ENCODE measurements at places on chromosomes 1 and 21.
A peak's percentile ranks its signal among the peaks of the same experiment; 100 is the strongest.

DNA sequence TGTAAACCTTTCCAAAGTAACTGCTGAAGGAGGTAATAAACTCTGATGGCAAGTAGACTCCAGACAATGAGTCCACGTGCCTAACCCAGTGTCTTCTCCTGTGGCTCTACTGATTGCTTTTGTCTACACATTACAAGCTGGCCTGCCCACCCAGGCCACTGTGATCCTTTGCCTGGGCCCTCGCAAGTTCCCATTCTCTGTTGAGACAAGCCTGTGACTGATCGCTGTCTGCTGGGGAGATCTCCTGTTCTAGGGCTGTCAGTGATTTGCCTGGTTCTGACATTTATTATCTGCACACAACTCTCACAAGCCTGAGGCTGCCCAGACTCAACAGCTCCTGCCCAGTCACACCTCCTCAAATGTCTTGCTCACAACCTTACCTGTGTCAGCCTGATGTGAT is 81.4 kb downstream of the CYYR1 start:
- no peaks in the 10 kb centered on the region for H3K27me3 ChIP-seq
- no peak overlapping the region for H3K4me3 ChIP-seq
- H3K27ac ChIP-seq = no peak overlapping the region
- no peak for DNase-seq
- H3K4me1 ChIP-seq = no peaks in the 10 kb centered on the region

DNA sequence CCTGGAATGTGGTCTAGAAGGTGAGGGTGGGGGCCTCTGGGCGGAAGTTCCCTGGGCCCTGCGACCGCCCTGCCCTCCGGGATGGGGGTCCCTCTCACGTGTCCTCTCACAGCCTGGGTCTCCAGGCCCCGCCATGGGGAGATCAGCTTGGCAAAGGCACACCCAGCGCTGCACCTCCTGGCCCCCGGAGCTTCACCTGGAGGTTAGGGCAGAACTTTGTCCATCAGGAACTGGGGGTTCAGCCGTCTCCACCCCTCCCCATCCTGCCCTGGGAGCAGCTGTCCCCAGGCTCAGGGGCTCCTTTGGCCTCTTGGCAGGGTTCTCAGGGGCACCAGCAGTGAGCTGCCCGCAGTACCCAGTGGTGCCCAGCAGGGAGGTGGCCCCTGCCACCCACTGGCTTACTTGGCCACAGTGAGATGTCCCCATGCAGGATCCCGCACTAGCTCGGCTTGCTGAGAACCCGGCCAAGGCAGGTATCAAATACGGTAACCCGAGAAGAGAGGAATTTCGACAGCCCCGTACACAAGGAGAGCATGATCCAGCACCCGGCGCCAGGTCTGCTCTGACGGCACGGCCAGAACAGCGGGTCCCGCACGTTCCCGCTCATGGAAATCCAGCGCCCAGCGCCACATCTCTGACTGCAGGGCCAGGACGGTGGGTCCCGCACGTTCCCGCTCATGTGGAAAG is 36.7 kb downstream of the RRP1 start:
- H3K4me1 ChIP-seq = no peaks in the 10 kb centered on the region
- H3K4me3 ChIP-seq = no peak overlapping the region
- H3K27me3 ChIP-seq = no peaks in the 10 kb centered on the region
- no peak overlapping the region for H3K27ac ChIP-seq

- DNase-seq = no peak
- no peaks in the 10 kb centered on the region for H3K27me3 ChIP-seq
- H3K36me3 ChIP-seq = no peaks in the 10 kb centered on the region
- peaks cover under 1% of the 10 kb centered on the region for H3K4me1 ChIP-seq
- H3K4me3 ChIP-seq = no peak overlapping the region
Observed at GRCh38 chr21:33314111-33314510, 10.7 kb upstream of the IFNAR1 start.

DNA sequence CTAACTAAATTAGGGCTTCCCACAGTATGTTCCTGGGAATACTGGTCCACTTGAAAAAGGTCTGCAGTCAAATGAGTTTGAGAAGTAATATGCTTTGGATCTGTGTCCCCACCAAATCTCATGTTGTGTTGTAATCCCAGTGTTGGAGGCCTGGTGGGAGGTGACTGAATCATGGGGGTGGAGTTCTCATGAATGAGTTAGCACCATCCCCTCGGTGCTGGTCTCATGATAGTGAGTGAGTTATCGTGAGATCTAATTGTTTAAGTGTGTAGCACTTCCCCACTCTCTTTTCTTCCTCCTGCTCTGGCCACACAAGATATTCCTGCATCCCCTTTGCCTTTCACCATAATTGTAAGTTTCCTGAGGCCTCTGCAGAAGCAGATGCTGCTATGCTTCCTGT is 16.9 kb upstream of the DMRTB1 start:
- H3K36me3 ChIP-seq = no peaks in the 10 kb centered on the region
- no peak for DNase-seq
- H3K27me3 ChIP-seq = no peaks in the 10 kb centered on the region
- H3K27ac ChIP-seq = no peak overlapping the region
- no peaks in the 10 kb centered on the region for H3K4me1 ChIP-seq

DNA sequence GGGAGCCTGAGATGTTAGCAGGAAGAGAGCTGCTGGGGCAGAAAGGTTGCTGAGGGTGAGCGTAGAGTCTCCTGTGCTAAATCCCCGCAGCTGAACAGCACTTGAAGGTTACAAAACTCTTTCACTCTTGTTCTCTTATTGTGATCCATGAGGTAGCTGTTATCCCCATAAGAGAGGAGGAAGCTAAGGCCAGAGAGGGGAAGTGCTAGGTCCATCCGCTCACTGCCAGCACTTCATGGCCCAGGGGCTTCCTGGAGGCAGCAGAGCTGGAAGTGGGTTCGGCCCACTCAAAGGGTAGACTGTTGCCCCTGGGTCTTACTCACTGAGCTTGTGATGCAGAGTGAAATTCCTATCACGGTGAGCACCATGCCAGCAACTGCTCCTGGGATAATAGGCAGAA is 5.6 kb downstream of the TMEM234 start:
- H3K27me3 ChIP-seq = no peaks in the 10 kb centered on the region
- H3K4me3 ChIP-seq = no peak overlapping the region
- DNase-seq = no peak
- no peak overlapping the region for H3K27ac ChIP-seq
- peaks cover 30% of the 10 kb centered on the region for H3K36me3 ChIP-seq

GRCh38 chr1:23777979-23778814 is at the start of gene PITHD1:
Gene PITHD1 (plus strand): TSS chr1:23778418. CDS start chr1:23778516, 98 bp downstream.
- H3K27me3 ChIP-seq = no peaks in the 10 kb centered on the region
- peak within 1 kb of the TSS; percentile 87 for H3K4me3 ChIP-seq
- peak; percentile 84 for DNase-seq
- peak within 1 kb of the TSS; percentile 80 for H3K27ac ChIP-seq

DNA sequence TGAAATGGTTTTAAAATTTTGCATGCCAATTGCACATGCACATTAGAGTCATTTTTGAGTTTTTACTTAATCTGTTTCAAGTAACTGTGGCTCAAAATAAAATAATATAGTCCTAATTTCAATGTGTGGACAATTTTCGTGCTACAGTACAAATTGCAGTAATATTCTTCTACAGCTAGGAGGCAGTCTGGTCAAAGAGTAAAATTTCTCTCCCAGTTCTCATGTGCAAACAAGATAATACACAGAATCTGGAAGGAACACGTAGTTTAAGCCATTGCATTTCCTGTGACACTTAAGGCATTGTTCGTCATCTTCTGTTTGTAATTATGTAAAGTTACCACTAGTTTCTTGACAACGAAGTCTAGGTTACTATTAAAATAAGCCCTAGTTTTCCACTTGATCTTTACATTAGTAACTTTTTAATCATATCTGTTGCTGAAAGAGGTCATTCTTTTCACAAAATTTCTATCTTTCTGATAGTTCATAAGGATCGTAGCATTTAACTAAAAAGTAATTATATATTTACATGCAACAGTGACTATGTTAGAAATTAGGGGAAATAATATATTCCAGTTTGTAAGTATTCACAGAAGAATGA is 28.9 kb downstream of the ODR4 start:
- no peak overlapping the region for H3K4me3 ChIP-seq
- no peaks in the 10 kb centered on the region for H3K27me3 ChIP-seq

GRCh38 chr1:18938707-18939070 is 17.8 kb downstream of the IFFO2 start:
- DNase-seq = no peak
- H3K27me3 ChIP-seq = no peaks in the 10 kb centered on the region
- H3K4me1 ChIP-seq = peaks cover 40% of the 10 kb centered on the region
- H3K36me3 ChIP-seq = no peaks in the 10 kb centered on the region
- H3K27ac ChIP-seq = no peak overlapping the region

DNA sequence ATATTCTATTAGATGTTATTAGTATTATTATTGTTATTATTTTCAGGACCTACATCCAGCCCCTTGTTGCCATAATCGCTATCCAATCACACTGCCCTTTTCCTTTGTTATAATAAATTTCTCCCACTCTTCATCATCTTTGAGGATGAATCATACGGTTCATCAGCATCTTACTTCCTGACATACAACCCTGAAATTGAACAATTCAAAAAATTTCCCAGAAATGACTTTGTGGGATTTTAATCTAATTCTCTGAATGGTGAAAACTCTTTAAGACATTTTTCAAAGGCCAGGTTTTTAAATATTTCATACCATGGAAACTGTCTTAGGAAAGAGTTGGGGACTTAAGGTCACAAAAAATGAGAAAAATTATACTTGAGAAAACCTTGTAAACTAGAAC is 353.5 kb downstream of the ST6GALNAC3 start:
- DNase-seq = no peak
- no peaks in the 10 kb centered on the region for H3K4me1 ChIP-seq
- no peaks in the 10 kb centered on the region for H3K27me3 ChIP-seq
- no peak overlapping the region for H3K27ac ChIP-seq
- no peaks in the 10 kb centered on the region for H3K36me3 ChIP-seq
- no peak overlapping the region for H3K4me3 ChIP-seq

- H3K4me3 ChIP-seq = no peak overlapping the region
- H3K4me1 ChIP-seq = peaks cover 4% of the 10 kb centered on the region
- no peak for DNase-seq
- no peaks in the 10 kb centered on the region for H3K36me3 ChIP-seq
- no peaks in the 10 kb centered on the region for H3K27me3 ChIP-seq
Observed at GRCh38 chr1:185670187-185670627, 64.0 kb upstream of the HMCN1 start.

DNA sequence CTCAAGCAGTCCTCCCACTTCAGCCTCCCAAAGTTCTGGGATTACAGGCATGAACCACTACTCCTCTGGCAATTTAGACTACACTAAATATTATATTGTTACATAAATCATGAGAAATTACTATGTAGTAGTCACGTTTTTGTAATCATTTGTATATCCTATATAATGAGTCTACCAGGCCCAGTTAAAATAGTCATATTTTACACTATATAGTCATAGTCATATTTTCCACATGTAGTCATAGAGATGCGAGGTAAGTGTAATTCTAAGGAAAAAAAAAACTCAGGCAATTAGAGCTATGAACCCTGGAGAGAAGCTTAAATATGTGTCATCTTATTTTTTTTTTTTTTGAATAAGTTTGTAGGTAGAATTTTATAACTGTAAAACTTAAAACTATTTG is 90.0 kb downstream of the FNBP1L start:
- H3K36me3 ChIP-seq = no peaks in the 10 kb centered on the region
- DNase-seq = no peak
- H3K27me3 ChIP-seq = no peaks in the 10 kb centered on the region
- no peak overlapping the region for H3K4me3 ChIP-seq
- no peak overlapping the region for H3K27ac ChIP-seq
- no peaks in the 10 kb centered on the region for H3K4me1 ChIP-seq

- H3K36me3 ChIP-seq = no peaks in the 10 kb centered on the region
- H3K27ac ChIP-seq = no peak overlapping the region
- H3K4me1 ChIP-seq = no peaks in the 10 kb centered on the region
- no peaks in the 10 kb centered on the region for H3K27me3 ChIP-seq
- no peak overlapping the region for H3K4me3 ChIP-seq
- DNase-seq = no peak
Observed at GRCh38 chr1:102837551-102837950, 270.8 kb downstream of the COL11A1 start.

DNA sequence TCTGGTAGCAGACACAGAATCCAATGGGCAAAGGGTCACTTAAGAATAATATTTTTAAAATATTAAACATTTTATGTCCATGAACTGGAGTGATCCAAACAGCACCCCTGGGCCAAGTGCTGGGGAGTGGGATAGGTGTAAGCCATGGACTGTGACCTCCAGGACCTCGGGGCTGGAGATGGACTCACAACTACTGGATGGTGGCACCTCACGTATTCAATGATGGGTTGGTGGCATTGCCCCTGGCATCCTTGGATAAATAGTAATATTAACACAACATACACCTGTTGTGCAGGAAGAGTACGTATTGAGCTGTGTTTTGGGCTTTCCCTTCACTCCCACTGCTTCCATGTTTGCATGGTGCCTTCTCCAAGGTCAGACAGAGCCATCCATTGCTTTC is 39.3 kb upstream of the TENT5C start:
- no peaks in the 10 kb centered on the region for H3K36me3 ChIP-seq
- H3K4me1 ChIP-seq = no peaks in the 10 kb centered on the region
- no peak overlapping the region for H3K4me3 ChIP-seq
- peaks cover 4% of the 10 kb centered on the region for H3K27me3 ChIP-seq
- DNase-seq = no peak

GRCh38 chr1:185559151-185559550 is 175.0 kb upstream of the HMCN1 start:
- peaks cover 3% of the 10 kb centered on the region for H3K27me3 ChIP-seq
- H3K4me3 ChIP-seq = no peak overlapping the region
- no peak overlapping the region for H3K27ac ChIP-seq
- DNase-seq = no peak
- peaks cover 26% of the 10 kb centered on the region for H3K4me1 ChIP-seq

- no peaks in the 10 kb centered on the region for H3K27me3 ChIP-seq
- peak overlapping the region; percentile 70 for H3K4me3 ChIP-seq
- peak; percentile 41 for DNase-seq
- H3K36me3 ChIP-seq = no peaks in the 10 kb centered on the region
- peak overlapping the region; percentile 97 for H3K27ac ChIP-seq
Observed at GRCh38 chr1:52551507-52552235, 1.2 kb downstream of the TUT4 start.

- no peaks in the 10 kb centered on the region for H3K27me3 ChIP-seq
- no peak for DNase-seq
- H3K36me3 ChIP-seq = no peaks in the 10 kb centered on the region
- H3K4me1 ChIP-seq = no peaks in the 10 kb centered on the region
Observed at GRCh38 chr1:84377480-84378095, 20.7 kb upstream of the DNASE2B start.

DNA sequence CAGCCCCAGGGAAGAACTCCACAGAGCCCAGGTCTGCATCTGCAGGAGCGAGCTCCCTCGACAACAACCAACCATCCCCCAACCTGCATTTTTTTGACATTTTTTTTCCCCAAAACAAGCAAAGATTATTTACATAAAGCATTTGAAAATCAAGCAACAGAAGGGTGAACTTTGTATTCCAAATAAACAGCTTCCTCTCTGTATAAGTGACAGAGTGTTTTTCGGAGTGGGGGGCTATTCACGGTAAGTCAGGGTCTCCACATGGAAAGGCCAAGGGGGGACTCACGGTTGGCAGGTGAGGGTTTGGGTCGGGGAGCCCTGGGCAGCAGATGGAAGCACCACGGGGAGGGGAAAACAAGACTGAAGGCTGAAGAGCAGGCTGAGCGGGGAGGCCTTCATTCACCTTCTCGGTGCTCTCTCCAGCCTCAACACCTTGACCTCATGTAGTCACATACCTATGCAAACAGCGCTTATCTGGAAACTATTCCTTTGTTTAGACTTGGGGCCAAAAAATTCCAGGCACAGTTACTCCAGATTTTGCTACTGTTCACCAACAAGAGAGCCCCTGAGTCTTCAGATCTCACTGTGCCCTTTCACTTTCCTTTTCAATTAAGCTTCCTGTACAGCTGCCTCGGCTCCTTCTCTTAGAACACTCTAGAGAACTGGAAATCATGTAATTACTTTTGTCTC is 27.6 kb downstream of the C2CD2 start:
- H3K36me3 ChIP-seq = no peaks in the 10 kb centered on the region
- no peaks in the 10 kb centered on the region for H3K27me3 ChIP-seq
- H3K27ac ChIP-seq = peak overlapping the region; percentile 97
- H3K4me1 ChIP-seq = peaks cover 79% of the 10 kb centered on the region
- H3K4me3 ChIP-seq = peak overlapping the region; percentile 52

Data from thymus (tissue), 14 donors.